ENCODE measurements at places on chromosomes 7 and 10.

GRCh38 chr7:155644971-155645509 is 579 bp downstream of the RBM33 start:
- no peak for DNase-seq

GRCh38 chr10:75937823-75938222 is 506.4 kb downstream of the LRMDA start:
- DNase-seq = no peak

- no peak for DNase-seq
Observed at GRCh38 chr10:131870831-131871672, 29.8 kb upstream of the PPP2R2D start.

DNA sequence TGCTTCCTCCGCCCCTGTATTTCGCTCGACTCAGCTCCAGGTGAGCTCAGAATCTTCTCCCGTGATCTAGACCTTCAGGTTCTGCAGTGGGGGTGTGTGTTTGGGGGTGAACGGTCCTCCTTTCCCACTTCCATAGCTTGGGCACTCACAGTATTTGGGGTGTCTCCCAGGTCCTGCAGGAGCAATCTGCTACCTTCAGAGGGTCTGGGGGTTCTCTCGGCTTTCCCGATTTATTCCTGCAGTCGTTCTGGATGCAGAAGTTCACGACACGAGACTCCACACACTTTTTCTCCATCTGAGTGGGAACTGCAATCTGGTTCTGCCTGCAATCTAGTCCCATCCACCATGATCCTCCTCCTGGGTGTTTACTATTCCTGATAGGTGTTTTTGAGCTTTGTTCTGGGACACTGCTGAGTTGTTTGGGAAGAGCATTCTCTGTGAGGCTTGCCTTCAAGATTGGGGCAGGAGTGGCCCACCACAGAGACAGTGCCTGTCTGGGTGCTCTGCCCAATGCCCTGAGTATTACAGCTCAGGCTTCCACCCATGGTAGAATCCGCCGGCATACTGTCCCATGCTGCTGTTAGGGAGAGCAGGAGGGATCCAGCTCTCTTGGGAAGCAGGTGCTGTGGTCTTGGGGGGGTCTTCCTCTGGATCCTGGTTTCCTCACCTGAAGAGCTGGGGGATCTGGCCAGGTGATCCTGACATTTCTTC is 29.8 kb downstream of the JAKMIP3 start:
- no peak for DNase-seq

DNA sequence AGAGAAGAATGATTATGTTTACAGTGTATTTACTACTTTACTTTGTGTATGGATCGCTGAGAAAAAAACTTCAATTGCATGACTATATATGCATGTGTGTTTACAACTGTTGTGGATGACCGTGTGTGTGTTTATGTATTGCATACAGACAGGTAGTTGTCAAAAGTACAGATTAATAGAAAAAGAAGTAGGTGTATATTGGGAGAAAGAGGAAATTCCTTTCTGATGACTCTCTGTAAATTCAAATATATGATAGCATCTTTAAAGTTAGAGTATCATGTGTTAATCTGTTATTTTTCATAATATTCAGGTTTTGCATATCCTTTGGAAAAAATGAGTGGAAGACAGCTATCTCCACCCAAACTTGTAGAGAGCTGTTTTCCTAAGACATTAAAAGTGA is 160.4 kb upstream of the AGR3 start:
- DNase-seq = no peak

DNA sequence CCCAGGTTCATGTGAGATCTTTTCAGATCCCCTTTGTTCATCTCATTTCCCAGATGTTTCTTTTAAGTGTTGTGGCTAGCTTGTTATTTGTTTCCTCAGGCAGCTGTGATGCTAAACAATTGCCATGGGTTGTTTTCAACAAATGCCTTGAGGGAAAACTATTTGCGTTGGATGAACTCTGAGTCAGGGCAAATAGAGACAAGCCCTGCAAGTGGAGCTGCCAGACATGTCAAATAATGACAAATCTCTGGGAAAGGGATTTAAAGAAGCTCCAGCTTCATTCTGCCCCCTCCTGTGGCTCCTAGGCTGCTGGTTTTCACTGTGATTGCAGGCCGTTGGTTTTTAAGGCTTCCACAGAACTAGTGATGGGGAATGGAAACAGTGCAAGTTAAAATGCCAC is 272.4 kb upstream of the SP8 start:
- DNase-seq = no peak

DNA sequence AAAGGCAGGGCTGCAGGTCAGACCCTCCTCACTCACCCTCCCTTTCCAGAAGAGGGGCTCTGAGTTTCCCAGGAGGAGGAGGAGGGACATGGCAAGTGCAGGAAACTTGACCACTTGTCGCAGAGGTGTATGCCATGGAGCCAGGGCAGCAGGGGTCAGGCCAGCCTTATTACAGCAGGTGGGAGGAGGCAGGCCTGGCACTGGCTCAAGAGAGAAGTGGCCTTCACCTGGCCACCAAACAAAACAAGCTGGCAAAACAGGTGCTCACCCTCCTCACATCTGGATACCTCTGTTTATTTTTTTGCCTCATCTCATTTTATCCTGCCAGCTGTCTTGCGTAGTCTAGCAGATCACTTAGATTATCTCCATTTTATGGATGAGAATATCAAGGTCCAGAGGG is 12.5 kb downstream of the COL13A1 start:
- no peak for DNase-seq

DNA sequence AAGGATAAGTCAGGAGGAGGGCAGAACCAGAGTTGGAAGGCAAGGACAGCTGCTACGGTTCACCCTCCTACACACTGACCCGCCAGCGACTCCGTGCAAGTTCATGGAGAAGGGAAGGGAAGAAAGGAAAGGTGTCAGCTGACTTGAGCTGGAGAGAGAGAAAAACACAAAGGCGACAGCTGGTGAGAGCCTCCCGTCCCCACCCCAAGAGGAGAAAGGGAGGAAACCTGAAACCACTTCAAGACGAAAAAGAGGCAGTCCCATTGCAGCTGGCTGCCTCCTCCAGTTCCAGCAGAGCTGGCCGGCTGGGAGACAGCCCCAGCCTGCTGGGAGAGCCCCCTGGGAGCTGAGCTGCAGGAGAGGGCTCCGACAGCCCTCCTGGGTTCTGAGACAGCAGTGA is 75.2 kb downstream of the PARD3 start:
- no peak for DNase-seq

DNA sequence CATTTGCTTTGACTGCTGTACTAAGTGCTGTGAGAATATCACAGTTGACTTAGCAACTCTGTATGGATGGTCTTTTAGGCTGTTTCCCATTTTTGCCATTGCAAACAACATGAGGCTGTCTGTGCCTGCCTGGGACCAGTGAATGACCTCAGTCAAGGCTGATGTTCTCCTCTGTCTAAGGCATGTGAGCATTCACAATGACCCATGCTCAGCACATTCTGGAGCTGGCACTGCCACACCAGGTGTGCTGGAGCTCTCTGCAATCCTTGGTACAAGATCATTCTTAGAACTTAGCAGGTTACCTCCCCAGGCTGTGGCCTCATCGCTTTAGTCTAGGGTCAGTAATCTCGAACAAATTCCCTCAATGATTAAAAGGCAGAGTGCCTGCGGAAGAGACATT is 61.9 kb downstream of the SH3PXD2A start:
- no peak for DNase-seq

DNA sequence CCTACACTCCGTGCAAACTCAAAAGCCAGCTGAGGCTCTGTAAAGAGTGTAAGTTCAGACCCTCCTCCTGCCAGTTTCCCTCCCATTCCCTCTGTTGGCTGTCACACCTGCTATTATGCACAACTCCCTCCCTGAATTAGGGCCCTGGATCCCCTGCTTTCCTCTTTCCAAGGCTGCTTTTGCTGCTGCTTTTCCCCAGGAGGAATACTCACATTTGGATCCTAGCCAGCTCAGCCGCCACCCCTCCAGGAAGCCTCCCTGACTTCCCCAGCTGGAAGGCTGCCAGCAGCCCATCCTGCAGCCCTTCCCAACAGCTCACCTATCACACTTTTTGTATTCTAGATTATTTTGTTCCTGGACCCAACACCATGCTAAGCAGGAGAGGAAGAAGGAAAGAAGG is 40.9 kb upstream of the WDR11 start:
- DNase-seq = no peak

GRCh38 chr10:103975169-103975568 is 8.2 kb downstream of the SLK start:
- DNase-seq = no peak

DNA sequence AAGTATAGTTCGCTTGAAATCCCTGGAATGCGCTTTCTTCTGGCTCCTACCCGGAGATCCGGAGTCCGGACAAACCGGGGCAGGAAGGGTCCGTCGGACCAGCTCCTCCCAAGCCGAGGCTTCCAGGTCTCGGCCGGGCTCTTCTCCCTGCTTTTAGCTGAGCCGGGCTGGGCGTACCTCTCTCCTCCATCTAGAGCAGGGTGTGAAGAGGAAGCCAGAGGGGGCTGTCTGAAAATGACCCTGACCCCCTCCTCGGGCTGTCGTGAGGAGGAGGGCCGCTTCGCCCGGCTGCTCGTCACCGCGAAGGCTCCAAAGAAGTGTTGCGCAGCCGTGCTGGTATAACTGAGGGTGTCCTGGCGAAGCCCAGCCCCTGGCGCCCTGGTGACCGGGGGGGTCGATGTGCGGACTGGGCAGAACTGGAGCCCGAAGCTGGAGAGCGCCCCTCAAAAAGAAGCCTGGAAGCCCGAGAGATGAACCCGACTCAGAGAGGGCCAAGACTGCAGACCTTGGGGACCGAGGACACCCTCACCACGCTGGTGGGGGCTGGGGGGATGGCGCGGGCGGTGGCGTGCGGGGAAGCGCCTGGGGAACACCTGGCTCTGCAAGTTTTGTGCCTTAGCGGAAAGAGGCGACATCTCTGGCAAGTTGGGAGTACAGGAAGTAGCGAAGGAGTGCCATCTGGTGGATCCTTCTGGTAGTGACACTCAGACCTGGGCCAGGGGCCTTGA is 5.7 kb downstream of the KAZALD1 start:
- DNase-seq = peak; percentile 51

DNA sequence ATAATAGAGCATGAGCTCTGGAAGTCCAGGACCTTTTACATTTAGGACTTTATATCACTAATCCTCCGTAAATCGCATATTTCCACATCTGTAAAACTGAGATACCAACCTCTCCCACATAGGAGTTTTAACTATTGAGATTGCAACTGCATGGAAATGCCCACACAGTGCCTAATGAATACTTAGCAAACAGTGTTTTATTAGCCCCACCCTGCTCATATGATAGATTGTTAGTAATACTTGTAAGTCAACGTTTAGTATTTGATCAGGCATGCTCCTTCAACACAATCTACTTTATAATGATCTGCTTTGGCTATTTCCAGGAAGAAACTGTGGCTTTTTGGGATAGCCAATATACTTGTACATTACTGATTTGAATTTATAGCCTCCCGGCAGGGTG is 8.5 kb downstream of the PDZD8 start:
- no peak for DNase-seq

DNA sequence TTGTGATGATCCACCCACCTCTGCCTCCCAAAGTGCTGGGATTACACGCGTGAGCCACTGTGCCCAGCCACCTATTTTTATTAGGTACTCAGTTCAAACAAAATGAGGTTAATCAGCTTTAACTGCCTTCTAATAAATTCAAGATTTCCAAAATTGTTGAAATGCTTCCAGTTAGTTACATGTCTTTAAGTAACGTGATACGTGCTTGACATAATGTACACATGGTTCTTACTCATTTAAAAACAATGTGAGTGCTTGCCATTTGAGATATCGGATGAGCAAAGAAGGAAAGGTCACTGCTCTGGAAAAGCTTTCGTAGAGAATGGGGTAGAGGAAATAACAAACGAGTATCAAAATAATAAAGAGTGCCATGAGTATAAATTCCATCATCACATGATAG is 83.6 kb downstream of the KMT2E start:
- peak; percentile 48 for DNase-seq

- no peak for DNase-seq
Observed at GRCh38 chr7:138089080-138089901, 13.0 kb downstream of the AKR1D1 start.

DNA sequence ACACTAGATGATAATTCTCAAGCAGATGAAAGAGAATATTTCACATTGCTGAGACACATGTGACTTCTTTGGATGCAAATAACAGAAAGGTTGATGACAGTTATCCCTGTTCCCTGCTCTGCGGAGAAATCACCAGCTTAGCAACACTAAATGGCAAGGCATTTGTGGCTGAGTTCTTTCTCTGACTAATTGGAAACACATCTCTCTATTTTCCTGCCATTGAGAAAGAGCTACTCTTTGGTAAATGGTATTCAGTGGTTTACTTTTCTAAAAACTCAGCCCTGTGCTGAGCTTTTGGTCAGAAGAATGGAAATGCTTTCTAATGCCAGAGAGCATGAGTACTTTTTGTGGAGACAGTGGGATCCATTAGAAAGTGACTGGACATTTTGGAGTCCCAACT is 771.4 kb downstream of the LRMDA start:
- no peak for DNase-seq

DNA sequence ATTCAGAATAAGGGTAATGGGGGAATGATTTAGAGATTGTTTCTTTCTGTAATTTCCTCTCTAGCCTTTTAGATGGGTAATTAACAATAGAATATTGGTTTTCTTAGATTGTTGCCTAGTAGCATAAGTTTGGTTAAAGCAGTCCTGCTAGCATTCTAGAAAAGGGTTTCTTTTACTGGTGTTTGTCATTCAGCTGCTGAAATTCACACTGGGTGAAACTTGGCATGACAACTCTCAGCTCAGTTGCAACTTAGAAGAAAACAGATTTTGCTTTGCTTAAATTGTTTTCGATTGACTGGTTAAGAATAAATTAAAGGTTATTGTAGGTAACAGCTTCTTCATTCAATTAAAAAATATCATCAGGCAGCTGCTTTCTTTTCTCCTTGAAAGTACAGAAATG is 25.1 kb upstream of the PDK4 start:
- DNase-seq = no peak

- no peak for DNase-seq
Observed at GRCh38 chr10:15210521-15210920, 42.0 kb upstream of the NMT2 start.

- DNase-seq = peak; percentile 70
Observed at GRCh38 chr7:29987811-29988317, 1.7 kb downstream of the SCRN1 start.

GRCh38 chr7:27143023-27143949 is at the start of gene HOXA5:
TSS of gene HOXA5 (minus strand) at chr7:27143681. CDS start at chr7:27143607, 74 bp downstream.
- DNase-seq = peak; percentile 57

DNA sequence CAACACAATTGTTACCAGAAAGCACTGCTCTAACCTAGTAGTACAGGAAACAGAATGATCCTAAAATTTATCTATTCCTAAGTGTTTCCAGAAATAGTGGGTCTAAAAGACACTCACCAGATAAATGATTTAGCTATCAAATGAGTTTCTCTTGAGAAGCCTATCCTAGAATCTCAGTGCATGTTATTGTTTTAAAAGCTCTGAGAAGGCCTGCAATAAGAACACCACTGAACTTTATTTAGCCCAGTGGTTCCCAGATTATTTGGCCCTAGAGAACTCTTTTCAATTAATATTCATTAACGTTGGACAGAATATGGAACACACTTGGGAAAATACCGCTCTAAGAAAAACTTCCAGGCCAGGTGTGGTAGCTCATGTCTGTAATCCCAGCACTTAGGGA is 220.1 kb upstream of the GHITM start:
- no peak for DNase-seq

GRCh38 chr7:68929781-68930261 is 668.5 kb upstream of the AUTS2 start:
- DNase-seq = no peak

Data from HS-27A (cell line).